Activated CD8-positive, alpha-beta memory T cell treated with anti-CD3 and anti-CD28 coated beads, Interleukin-2, amount 10 ng/mL, durations not matched to agents 7 days and 5 days (primary cell): ENCODE measurements at places on chromosomes 12 and 14.

DNA sequence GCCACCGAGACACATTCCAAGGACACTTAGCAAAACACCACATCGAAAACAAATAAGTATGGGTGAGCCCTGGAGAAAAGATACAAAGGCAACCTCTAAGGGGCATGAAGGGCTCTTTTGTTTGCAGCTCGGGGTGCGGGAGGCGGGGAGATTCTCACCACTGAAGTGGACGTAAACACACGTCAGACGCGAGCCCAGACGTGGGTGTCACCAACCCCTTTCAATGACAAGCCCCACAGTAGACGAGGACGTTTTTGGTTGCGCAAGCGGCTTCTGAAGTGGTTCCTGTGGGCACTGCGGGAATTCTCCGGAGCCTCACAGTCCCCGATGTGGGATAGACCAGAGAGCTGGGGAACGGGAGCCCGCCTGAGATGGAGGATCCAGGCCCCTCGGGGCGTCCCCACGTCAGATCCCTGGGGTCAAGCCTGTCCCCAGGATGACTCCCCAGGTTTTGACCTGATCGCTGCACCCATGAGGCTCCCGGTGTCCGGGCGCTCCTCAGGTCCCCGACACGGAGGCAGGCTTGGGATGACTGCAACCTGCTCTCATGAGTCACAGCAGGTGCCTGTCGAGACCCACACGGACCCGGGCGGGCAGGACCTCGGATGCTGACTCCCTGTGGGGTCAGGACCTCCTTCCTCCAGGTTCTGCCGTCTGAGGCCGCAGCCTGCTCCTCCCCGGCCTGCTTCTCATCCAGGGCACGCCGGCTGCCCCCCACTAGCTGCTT is 20.3 kb upstream of the ADGRD1 start:
- DNase-seq = no peak

GRCh38 chr14:73746520-73747378 is 32.6 kb upstream of the PNMA1 start:
- DNase-seq = no peak

GRCh38 chr14:72539661-72540315 is 354.1 kb downstream of the DPF3 start:
- no peak for DNase-seq

DNA sequence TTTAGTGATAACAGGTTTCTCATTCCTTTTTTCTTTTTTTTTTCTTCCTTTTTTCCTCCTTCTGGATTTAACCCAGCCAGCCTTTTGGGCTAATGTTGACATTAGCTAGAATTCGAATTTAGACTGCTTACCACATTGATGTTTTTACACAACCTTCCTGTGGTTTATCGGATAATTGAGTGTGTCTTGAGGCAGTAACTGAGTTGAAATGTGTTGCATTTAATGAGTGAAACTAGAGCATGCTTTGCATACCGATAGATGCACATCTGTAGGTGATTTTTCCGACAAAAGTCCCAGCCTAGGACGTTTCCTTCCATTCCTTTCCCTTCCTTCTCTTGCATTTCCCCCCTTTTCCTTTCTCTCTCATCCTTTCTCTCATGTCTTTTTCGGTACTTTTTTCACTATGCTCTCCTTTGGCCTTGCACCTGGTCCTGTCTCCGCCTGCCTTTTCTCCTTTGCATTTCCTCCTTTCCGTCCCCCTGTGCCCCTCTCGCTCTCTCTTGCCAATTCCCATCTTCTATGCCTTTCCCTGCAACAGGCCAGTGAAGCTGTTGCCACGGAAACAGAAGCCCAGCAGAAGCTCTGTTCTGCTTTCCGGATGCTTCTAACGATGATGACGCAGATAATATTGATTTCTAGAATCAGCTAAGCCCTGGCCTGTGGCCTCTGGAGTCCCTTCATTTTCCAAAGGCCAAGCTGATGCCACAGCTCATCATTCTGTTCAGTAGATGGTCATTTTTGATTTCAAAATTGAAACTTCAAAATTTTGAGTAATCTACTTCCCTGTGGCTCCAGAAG is 76.1 kb downstream of the SLC25A47 start:
- no peak for DNase-seq

DNA sequence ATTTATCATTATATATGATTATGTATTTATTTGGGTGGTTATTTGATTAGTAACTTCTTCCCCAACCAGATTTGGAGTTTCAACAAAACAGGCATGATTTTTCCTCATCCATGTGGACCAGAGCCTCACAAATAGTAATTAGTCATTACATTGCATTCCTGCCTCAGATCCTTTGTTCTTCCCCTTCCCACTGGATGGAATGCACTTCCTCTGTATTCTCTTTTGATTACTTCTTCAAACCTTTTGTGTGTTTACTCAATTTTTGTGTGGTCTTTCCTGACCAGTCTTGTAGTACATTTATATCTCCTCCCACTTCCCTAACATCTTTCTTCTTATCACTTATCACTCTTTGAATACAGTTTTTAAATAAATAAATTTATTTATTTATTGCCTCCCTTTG is 15.5 kb downstream of the SYT1 start:
- no peak for DNase-seq

GRCh38 chr12:105659355-105660075 is 329.0 kb downstream of the C12orf75 start:
- no peak for DNase-seq

GRCh38 chr12:130051900-130052299 is 110.4 kb upstream of the FZD10 start:
- no peak for DNase-seq

GRCh38 chr12:11745113-11745512 is 95.6 kb downstream of the ETV6 start:
- no peak for DNase-seq

DNA sequence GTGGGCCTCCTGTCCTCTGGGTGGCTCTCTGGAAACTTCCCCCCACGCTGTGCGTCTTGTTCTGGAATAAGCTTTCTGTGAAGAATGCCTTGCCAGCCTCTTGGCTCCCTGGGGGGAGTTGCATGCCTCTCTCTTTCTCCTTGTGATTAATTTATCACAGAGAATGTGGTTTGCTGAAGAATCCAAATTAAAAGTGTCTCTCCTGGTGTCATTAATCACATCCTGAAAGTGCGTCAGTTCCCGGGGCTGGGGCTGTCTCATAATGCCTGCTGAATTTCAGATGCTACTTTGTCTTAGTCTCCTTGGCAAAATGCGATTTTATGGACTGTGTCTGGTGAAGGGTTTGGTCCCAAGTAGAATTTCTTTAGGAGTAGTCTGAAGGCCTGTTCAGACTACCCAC is 787.7 kb upstream of the TMEM132C start:
- DNase-seq = no peak

DNA sequence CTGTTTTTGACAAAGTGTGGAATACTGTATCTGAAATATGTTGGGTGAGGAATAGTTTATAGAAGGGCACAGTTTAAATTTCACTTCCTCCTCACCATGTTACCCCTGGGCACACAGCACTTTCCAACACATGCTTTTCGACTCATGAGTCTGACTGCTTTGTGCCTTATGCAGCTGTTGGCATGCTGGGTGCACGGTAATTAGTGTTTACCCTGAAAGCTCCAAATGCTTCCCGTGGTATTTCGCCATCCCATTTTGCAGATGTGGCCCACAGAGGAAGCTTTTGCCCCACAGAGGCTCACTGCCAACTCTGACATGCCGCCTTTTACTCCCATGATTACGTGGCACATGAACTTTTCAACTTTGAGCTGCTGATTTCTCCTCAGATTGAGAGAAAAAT is 168.6 kb downstream of the PRKCH start:
- no peak for DNase-seq

DNA sequence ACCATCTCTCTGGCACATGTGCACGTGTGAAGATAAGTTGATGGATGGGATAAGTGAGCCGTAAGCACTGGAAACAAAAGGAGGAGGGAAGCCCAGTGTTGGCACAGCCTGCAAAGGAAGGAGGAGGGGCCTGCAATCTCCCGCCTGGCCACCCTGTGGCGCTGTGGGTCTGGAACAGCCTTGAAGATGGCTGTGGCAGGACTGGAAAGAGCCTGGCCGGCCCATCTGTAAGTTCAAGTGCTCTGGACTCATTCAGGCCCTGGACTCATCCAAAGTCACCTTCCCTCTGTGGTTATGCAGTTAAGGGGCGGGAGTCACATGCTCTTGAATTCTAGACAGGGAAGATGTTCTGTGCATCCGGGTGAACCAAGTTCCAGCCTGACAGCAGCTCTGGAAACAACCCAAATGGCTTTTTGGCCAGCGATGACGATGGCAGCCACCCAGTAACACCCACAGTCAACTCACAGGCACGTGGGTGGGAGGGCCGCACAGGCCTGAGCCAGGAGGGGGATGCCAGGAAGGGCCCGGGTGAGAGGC is 50.4 kb downstream of the CHGA start:
- peak; percentile 53 for DNase-seq

GRCh38 chr14:87644689-87645088 is 348.3 kb downstream of the GALC start:
- no peak for DNase-seq

GRCh38 chr12:6965026-6965661 is 5.3 kb downstream of the PHB2 start:
- peak; percentile 91 for DNase-seq

DNA sequence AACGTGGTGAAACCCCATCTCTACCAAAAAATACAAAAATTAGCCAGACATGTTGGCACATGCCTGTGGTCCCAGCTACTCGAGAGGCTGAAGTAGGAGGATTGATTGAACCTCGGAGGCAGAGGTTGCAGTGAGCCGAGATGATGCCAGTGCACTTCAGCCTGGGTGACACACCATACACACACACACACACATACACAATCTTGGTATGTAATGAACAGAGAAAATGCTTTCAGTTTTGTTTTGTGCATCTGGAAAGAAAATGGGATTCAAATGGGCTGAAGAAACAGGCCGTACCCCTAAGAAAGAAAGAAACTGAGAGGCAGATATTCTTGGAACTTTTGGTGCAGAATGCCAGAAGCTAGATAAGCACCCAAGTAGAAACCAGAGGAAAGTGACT is 107.2 kb downstream of the PDE3A start:
- no peak for DNase-seq

- no peak for DNase-seq
Measured at GRCh38 chr12:68222326-68222725, 3.3 kb downstream of the IL26 start.

- peak; percentile 93 for DNase-seq
Measured at GRCh38 chr12:123364532-123365024, at the start of gene SBNO1. SBNO1 (minus strand) TSS chr12:123364847; CDS start chr12:123350441, 14,406 bp downstream.

GRCh38 chr12:116535241-116535640 is 23.9 kb upstream of the MAP1LC3B2 start:
- DNase-seq = no peak

- DNase-seq = no peak
Measured at GRCh38 chr14:52514046-52514811, 38.1 kb downstream of the TXNDC16 start.

GRCh38 chr12:121797937-121798786 is 4.7 kb upstream of the RHOF start:
- no peak for DNase-seq

- DNase-seq = no peak
Measured at GRCh38 chr12:9899209-9899608, 17.9 kb downstream of the KLRF2 start.

- DNase-seq = no peak
Measured at GRCh38 chr14:51859131-51859530, 1.3 kb upstream of the GNG2 start.

DNA sequence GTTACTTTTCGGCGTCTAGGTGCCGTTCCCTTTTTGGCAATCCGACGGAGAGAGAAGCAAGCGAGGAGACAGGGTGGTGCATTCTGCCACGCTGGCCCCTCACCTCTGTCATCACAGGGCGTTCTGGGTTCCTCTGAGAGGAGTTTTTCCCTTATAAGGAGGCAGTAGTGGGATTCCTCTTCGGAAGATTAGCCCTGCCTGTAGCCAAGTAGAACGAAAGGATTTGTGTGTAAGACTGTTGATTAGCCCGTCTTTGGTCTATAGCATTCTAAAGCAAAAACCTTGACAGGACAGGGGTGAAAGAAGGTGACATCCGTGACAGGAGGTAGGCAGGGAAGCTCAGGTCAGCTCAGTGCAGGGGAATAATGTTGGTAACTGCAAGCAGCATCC is 9.1 kb upstream of the NEMF start:
- peak; percentile 80 for DNase-seq

GRCh38 chr14:104971447-104972240 is 6.5 kb downstream of the AHNAK2 start:
- DNase-seq = no peak

GRCh38 chr14:53569446-53569845 is 387.2 kb downstream of the BMP4 start:
- DNase-seq = no peak

DNA sequence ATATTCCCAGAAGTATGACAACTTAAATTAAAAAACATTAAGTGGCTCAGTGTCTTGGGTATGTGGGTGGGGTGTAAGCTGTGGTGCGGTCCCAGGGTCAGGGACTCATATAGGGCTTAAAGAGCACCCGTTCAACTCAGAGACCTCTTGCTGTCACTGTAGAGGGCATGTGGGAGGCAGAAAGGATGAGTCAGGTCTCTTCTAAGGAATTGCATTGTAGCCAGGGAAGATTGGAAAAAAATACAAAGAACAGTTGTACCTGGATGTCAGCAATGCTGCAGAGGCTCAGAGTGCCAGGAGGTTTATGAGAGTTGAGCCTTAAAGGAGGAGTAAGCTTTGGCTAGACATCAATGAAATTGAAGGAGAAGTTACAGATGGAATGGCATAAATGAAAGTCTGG is 104.1 kb downstream of the MYRFL start:
- no peak for DNase-seq

DNA sequence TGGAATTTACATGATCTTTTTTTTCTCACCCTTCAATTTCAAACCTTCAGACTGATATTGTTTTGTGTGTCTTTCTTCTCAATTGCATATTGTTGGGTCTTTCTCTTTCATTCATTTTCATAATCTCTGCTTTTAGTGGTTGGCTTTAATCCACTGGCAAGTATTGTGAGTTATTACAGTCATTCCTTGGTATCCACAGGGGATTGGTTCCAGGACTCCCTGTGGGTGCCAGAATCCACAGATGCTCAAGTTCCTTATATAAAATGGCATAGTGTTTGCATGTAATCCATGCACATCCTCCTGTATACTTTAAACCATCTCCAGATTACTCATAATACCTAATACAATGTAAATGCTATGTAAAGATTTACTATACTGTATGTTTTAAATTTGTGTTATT is 29.7 kb upstream of the PARP11 start:
- no peak for DNase-seq

DNA sequence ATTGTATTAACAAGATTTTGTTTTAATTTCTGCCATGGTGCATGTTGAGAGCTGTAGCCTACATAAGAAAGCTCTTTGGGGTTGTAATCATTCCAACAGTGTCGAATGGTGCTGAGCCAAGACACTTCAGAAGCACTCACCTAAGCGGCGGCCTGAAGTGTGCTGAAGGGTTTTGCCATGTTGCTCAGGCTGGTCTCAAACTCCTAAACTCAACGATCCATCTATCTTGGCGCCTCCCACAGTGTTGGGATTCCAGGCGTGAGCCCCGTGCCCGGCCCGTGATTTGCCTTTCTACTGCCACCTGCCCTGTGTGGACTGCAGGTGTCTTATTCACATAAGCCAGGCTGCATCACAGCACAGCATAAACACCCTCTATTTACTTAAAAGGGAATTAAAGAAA is 48.9 kb downstream of the AMN start:
- DNase-seq = no peak

- no peak for DNase-seq
Measured at GRCh38 chr14:104819361-104819781, 18.5 kb downstream of the ZBTB42 start.
